Epithelial cell of proximal tubule (primary cell): ENCODE measurements at places on chromosomes 2 and 18.

GRCh38 chr2:2828774-2829368, 497.8 kb upstream of the MYT1L start:
- no peak for DNase-seq

DNA sequence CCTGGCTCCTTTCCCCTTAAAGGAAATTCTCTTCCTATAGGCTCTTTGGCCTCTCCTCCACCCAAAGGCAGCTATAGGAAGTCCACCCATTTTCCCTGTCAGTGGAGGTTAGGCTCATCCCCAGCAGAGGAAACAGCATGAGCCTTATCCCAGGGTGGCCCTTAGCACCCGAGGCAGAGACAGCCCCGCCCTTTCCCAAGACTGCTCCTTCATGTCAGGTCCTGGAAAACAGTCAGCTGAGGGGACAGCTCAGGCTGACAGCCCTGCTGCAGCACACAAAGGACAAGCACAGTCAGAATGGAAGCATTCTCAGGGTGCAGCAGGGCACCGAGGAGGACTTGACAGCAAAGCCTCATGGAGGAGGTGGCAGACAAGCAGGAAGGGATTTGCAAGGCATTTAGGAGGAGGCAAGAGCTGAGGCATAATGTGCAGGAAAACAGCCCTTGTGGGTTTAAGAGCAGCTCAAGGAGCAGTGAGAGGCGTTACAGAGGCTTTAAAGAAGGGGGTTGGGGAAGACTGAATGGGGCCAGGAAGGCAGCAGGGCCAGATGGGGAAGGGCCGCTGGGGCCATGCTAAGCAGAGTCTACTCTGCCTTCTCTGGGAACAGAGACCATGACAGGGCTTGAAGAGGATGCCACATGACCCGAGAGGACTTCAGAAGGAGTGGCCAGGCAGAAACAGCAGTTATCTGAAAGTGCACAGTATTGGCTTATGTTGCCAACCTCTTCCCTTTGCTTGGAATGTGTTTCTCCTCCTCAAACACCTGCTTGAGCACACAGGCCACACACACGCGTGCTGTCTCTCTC, 216.6 kb downstream of the SH3BP4 start:
- no peak for DNase-seq

GRCh38 chr2:69191634-69192033, 178.7 kb downstream of the ANTXR1 start:
- no peak for DNase-seq

DNA sequence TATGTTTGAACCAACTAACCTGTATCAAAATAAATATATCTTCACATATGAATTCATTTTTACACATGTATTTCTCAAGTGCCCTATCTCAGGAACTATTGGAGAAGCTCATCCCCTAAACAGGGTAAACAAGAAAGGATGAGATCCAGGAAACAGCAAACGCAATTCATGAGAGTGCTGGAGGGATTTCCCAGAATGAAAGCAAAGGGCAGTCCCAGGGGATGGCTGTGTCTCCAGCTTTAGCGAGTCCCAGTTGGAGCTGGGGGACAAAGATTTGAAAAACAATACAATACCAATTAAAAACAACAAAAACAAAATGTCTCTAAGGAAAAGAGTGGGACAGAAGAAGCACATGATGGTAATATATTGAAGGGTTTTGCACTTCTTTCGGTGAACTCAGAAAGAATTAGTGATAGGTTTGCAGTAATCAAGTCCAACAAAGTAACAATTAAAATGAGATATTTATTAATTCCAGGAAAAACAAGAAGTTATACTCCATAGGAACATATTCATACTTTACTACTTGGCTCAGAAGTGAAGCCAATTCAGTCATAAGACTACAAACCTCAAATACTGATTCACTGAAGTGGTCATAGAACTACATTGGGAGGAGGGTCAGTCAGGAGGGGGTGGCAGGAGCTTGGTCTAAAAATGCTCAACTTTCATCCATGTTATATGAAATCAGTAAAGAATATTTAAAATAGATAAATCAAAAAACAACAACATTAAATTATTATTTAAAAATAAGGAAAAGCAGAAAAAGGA, 73.1 kb upstream of the PDE1A start:
- DNase-seq, result no peak

DNA sequence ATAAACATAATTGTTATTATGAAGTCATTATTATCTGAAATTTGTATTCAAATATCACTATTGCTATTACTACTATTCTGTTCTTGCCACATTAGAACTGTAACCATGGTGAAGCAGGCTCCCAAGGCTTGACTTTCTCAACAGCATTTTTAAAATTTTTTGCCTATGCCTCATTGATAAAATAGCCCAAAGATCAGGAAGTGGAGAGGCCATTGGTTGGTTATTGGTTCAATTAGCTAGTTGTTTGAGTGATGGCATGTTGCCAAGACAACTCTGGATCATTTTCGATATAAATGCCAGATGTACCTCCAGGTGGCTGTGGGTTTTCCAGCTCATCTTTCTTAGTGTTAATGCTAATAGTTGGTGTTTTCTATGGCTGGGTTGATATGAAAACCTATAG, 513.5 kb downstream of the TRIB2 start:
- DNase-seq, result no peak

DNA sequence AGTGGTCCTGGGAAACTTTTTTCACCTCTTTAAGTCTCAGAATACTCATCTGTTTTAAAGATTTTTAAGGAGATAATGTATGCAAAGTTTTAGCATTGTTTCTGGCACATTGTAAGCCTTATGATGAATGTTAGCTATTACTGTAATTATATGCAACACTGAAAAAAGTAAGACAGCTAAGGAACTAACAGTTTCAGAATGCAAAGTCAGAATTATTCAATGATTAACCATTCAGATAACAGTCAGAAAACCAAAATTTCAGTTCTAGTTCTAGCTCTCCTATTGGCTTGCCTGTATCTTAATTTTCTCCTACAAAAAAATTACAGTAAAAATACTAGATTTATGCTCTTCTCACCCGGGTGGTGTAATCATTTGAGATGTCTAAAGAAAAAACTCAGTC, 101.1 kb downstream of the SLC4A10 start:
- no peak for DNase-seq

DNA sequence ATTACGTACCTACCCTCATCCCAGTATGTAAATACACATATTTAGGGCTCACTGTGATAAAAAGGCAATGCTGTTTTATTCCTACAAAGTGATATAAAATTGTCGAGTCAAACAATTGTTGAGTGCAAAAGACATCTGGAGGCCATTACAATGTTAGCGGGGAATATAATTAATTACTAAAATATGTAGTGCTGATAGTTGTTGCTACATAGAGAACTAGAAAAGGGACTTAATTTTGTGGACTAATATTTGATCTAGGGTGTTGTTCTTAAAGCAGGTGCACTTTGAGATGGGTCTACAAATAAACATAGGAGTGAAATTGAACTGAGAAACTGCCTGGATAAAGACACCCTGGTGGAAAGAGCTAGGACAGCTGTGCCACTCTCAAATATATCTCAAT, 300.1 kb downstream of the NOL4 start:
- no peak for DNase-seq

GRCh38 chr18:58218117-58218516, 174.1 kb downstream of the NEDD4L start:
- no peak for DNase-seq
